ENCODE measurements at places on chromosomes 5 and 9.

DNA sequence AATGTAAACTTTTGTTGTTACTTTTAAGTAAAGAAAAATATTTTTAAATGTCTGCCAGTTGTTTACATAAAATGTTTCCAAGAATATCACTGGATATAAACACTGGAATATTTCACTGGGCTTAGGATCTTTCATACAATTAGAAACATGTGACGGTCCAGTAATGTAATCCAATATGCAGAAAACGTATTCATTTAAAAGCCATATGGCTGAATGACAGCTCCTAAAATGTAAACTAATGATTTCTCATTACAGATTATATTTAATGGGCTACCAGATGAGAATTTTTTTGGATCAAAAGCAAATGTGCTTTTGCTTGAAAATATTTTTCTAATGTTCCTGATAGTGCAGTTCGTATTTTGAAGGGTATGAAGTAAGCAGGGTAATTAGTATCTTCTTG, 124.3 kb downstream of the TTC39B start:
- no peak overlapping the region for H3K27ac ChIP-seq
- H3K36me3 ChIP-seq, result peaks cover 45% of the 10 kb centered on the region
- DNase-seq, result no peak
- H3K4me1 ChIP-seq, result no peaks in the 10 kb centered on the region
- no peaks in the 10 kb centered on the region for H3K27me3 ChIP-seq

GRCh38 chr9:134123764-134124128, 12.1 kb upstream of the WDR5 start:
- H3K27me3 ChIP-seq, result no peaks in the 10 kb centered on the region
- H3K36me3 ChIP-seq, result no peaks in the 10 kb centered on the region
- DNase-seq, result no peak
- H3K4me1 ChIP-seq, result no peaks in the 10 kb centered on the region

DNA sequence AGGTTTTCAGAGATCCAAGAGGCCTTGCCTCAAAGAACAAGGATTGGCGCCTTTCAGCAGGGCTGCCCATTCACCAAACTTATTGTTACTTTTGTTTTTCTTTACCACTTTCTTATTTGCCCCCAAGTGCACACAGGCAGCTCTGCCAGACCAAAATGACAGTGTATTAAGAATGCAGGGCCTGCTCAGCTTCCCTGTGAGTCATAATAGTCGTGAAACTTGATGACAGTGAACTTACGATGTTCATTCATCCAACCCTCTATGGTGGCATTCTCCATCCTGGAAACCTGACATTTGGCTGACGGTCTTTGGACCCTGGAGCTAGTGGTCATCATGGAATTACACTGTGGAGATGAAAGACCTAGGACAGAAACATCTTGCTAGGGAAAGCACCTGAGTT, 44.3 kb downstream of the UBE2QL1 start:
- no peak overlapping the region for H3K27ac ChIP-seq
- no peak for DNase-seq
- H3K36me3 ChIP-seq, result no peaks in the 10 kb centered on the region
- H3K4me3 ChIP-seq, result no peak overlapping the region
- H3K27me3 ChIP-seq, result no peaks in the 10 kb centered on the region
- H3K4me1 ChIP-seq, result no peaks in the 10 kb centered on the region

- peak; percentile 64 for DNase-seq
- H3K27me3 ChIP-seq, result no peaks in the 10 kb centered on the region
- H3K36me3 ChIP-seq, result no peaks in the 10 kb centered on the region
- peak overlapping the region; percentile 26 for H3K4me3 ChIP-seq
- peaks cover 13% of the 10 kb centered on the region for H3K4me1 ChIP-seq
Observed at GRCh38 chr9:126523611-126524111, 90.1 kb upstream of the LMX1B start.
